ENCODE measurements at places on chromosomes 11 and 22.

DNA sequence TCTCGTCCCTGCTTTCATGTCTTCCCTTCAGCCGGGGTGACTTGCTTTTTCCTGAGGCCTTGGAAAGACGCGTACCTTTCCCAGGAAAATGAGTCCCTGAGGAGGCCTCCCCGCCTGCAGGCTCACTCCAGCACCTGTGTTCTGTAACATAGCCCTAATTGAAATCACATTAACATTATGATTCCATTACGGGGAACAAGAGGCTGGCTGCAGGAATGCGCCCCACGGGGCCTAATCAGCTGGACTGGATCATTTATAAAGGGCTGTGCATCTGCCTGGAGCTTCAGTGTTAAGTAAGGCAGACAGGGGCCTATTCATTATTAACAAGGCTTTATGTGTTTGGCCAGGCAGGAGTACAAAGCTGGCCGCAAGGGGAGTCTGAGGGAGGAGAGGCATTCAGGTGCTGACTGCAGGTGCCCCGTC is 41.9 kb upstream of the TSPAN18 start:
- DNase-seq: no peak

GRCh38 chr11:117096201-117096991 is 1.8 kb downstream of the SIK3 start:
- DNase-seq: no peak

DNA sequence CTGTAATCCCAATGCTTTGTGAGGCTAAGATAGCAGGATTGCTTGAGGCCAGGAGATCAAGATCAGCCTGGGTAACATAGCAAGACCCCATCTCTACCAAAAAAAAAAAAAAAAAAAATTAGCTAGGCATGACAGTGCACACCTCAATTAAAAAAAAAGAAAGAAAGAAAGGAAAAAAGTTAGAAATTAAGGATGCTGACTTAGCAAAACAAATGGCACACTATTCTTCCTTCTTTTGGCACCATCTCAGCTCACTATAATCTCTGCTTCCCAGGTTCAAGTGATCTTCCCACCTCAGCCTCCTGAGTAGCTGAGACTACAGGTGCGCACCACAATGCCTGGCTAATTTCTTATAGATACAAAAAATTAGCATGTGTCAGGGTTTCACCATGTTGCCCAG is 33.9 kb downstream of the PC start:
- DNase-seq: no peak

DNA sequence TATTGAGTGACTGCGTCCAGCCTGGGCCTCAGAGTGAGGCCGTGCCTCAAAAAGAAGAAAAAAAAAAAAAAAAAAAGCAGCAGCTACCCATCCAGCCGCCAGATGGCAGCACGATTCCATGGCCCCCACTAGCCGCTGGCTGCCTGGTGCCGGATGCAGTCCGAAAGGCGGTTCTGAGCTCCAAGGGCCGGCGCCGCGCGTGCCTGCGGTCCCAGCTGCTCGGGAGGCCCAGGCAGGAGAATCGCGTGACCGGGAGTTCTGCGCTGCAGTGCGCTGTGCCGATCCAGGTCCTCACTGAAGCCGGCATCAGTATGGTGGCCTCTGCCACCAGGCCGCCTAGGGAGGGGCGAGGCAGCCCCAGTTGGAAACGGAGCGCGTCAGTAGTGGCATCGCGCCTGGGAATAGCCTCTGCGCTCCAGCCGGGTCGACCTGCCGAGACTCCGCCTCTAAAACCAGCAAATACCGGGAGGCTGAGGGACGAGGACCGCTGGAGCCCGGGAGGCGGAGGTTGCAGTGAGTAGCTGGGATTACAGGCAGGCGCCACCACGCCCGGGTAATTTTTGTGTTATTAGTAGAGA is 19.3 kb downstream of the SCARF2 start:
- DNase-seq: peak; percentile 75

DNA sequence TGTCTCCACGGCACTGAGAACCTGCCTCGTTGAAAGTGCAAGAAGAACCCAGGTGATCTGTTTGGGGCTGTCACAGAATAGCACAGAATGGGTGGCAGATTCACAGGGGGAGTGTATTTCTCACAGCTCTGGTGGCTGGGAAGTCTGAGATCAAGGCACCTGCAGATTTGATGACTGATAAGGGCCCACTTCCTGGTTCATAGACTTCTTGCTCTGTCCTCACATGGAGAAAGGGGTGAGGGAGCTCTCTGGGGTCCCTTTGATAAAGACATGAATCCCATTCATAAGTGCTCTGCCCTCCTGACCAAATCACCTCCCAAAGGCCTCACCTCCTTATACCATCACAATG is 198.5 kb upstream of the SORL1-AS1 start:
- no peak for DNase-seq
